HCEC 1CT (cell line): ENCODE measurements at places on chromosomes 5 and 9.

DNA sequence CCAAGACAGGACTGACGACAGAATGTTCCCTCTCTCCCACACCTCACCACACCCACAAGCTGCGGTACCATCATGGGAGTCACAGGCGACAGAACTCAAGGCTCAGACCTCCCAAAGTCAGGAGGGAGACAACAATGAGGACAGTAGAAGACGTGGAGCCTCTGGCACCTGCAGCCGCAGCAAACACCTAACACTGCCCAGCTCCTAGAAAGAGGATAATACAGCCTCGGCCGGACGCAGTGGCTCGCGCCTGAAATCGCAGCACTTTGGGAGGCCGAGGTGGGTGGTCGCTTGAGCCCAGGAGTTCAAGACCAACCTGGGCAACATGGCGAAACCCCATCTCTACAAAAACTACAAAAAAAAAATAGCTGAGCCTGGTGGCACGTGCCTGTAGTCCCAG lies 13.2 kb upstream of the PRDM12 start:
- no peak for DNase-seq

DNA sequence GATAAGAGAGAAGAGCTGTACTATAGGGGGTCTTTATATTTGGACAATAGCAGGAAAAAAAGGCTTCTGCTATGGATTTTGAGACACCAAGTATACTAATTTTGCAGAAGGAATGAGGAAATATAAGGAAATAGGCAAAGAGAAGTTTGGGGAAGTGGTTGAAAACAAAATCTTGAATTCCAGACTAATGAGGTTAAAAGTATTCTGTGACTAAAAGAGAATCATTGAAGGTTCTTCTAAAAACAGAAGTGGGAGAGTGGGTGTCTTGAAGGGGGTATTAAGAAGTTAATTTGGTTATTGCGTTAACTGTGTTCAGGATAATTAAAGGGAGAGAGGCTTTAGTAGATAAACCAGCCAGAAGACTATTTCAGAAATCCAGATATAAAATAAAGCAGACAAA lies 148.7 kb downstream of the RFK start:
- no peak for DNase-seq

- no peak for DNase-seq
These were observed 9.9 kb upstream of the OSMR start for GRCh38 chr5:38835887-38836286.

- no peak for DNase-seq
These were observed 328.6 kb downstream of the TRPM3 start for GRCh38 chr9:70792796-70793195.

DNA sequence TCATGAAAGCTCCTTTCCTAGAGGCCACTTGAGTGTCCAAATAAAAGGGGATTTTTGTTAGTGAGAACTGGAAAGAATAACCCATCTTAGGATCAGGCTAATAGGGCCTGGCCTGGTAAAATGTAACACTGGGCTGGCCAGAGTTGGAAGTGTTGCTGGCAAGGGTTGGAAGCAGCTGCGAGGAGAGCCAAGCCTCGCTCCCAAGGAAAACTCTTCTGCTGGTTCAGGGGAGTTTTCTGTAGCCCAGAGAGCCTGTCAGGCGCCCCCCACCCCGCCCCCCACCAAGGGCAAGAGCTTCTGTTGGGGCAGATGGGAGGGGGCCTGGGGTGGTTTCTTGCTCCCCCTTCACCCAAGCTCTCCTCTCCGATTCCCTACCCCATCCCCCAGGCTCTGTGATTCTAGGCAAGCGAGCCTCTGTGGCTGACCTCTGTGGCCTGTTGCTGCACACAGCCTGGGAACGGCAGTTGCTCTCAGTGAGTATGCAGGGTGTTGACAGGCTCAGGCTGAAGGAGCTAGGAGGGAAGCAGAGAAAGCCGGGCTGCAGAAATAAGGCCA lies 547.8 kb downstream of the CCDC171 start:
- peak; percentile 64 for DNase-seq

DNA sequence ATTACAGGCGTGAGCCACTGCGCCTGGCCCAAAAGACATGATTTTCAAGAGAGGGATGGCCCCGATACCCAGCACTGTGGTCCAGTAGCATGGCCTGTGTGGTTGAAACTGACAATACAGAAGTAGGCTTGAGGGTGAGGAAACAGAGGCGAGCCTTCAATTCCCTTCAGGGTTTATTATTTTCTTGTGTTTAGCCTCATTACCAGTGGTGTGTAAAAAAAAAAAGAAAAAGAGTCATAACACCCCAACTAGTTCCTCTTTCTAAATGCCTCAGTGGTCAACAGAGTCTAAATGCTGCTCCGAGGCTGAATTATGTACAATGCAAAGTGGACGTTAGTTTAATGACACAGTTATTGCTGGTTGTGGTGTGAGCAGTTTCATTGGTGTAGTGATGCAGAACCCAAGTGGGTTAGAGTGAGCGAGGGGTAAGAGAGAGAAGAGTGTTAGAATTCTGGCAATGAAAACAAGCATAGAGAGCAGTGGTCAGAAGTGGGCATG lies 58.8 kb downstream of the SNX30 start:
- DNase-seq: no peak

DNA sequence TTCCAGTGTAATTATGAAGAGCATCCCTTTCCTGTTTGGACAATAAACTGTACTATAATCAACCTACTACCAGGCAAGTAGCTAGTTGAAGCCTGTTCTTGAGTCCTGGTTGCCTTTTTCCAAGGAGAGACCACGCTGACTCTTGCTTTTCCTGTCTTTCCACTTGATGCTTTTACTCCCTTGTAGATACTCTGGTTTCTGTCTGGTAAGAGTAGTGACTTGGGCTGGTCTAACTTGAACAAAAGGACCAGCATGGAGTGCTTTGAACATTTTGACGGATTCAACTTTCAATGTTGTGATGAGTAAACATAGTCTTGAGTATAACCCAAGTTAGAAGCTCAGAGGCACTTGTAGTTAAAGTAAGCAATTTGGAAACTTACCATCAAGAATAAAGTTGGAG lies 464.3 kb downstream of the GADD45G start:
- DNase-seq: no peak

DNA sequence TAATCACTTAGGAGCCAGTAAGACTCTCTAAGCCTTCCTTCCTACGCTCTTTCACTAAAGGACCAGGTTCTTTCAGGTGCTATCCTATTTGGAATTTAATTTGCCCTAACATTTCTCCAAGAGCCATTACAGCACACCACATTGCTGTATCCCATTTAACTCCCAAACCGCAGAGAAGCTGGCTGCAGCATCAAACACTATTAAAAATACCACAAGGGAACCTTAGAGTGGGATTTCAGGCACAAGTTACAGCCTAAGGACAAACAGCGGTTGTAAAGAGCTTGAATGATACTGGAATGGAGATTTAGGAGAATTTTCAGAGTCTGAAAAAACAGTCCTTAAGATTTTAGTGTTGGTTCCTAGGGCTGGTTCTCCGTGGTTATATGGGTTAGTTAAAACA lies 566.4 kb downstream of the RAB3C start:
- DNase-seq: no peak

GRCh38 chr9:117365438-117365837 lies 49.4 kb downstream of the ASTN2 start:
- DNase-seq: no peak

- DNase-seq: no peak
These were observed 272.0 kb downstream of the HSPA4 start for GRCh38 chr5:133323494-133324457.

DNA sequence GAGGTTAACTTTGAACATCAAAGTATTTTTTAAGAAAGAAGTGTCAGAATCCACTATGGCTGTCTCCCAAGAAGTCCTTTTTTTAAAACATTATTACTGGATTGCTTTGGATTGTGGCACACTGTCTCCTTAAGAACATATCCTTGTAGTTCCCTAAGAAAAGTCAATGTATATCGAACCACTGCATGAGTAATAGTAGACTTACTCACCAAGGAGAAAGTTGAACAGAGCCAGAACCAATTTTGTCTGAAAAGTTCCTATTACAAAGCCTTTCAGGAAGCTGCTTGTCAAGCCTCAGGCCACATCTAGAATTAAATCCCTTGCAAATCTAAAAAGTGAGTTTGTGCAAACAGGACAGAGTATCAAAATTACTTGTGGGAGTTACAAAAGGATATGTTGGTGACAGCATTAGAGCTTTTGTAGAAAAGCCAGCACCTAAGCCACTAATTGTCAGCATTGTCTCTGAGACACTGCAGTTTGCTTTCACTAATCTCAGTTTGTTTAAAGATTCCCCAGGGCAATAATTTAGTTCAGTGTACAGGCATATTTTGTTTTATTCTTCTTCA lies 195.4 kb downstream of the MPDZ start:
- DNase-seq: peak; percentile 50

DNA sequence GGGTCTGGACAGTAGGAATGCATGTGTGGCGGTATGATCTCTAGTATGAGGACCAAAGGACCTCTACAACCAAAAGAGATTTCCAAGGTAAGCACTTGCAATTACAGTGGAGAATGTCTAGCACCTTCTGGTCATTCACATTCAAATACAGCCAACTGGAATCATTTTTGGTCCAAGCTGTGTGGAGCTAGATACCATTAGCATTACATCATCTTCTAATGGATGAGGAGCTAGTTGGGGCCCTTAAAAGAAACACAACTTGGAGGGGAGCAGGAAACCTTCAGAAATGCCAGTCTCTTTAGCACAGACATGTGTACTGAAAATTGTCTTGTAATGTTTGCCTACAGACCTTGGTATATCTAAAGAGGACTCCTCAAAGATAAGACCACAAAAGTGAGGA lies 244.7 kb downstream of the BNC2 start:
- DNase-seq: peak; percentile 53

DNA sequence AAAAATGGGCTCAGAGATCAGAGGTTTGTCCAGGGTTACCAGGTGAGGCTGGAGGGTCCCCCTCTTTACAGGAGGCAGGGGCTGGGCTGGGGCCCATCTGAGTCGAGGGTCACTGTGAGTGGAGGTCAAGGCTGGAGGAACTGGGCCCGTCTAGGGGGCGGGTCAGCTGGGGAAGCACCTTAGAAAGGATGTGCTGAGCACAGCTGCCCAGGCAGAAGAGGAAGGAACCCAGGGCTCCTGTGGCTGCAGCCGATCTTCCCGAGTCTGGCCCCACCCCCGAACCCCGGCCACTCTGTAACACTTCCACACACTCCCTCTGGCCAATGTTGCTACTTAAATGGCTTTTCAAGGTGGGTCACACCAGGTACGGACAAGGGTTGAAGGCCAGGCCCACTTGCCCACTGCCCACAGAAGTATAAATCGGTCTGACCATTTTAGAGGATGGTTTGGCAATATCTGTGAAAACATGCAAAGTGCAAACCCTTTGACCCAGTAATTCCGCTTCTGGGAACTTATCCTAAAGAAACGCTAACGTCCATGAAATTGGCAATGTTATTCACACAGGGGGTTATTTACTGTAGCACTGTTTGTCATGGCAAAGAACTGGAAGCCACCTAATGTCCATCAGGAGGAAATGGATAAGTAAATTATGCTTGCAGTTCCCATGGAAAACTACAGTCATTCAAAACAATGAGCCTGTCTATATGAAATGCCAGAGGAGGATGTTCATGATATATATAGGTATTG lies 30.5 kb upstream of the EEIG1 start:
- no peak for DNase-seq

DNA sequence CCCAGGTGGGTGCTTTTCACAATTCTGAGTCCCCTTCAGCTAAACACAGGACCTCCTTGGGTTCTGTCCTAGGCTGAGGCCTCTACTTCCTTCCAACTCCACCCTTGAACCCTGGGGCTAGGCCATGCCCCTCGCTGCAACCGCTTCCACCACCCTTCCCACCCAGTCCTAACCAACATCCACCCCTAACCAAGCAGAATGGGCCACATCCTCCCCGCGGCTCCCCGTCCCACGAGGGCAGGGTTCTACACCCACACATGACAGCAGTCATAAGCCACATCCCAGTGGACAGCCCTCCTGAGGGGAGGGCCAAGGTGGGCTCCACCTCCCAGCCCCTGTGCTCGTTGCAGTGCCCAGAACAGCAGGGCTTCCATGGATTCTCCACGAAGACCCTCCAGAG lies 65.8 kb downstream of the SHB start:
- DNase-seq: no peak

DNA sequence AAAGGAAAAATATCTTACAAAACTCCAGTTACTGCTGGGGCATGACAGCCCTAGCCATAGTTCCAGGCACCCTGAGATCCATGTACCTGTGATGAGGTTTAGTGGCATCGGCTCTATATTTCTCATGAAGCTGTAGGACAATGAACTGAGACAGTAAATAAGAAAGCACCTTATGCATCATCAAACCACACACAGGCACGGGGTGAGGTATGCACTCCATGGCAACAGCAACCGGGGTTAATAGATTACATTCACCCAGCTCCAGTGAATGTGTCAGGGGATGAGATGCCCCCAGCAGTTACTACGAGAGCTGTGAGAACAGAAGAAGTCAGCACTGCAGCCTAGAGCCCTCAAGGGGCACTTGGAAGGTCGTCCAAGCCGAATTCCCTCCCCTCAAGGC lies 162.0 kb upstream of the S1PR3 start:
- DNase-seq: no peak

DNA sequence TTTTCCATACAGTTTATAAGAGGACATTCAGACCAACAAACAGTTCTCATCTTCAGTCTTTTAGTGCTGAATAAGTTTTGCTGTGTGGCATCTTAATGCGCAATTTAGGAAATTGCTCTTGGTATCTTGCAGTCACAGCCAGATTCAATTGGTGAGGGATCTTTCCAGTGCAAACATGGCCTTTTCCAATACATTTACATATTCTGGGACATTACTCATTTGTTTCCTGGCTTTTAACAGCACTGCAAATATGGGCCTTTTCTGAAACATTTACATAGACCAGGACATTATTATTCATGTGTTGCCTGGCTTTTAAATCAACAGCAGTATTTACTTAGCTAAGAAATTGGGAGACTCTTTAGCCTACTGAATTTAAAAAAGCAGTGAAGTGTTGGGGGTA lies 22.7 kb downstream of the ANKRD33B start:
- no peak for DNase-seq

DNA sequence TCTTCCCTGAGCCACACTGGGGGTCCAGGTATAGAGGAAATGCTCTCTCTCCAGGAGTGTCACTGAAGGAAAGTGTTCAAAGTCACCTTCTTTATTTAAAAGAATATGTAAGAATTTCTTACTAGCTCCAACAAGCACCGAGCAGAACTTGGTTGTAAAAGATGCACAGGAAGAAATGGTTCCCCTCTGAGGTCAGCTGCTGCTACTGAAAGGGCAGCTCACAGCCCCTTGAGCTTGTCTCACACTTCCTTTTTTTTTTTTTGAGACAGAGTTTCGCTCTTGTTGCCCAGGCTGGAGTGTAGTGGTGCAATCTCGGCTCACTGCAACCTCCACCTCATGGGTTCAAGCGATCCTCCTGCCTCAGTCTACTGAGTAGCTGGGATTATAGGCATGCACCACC lies 77.2 kb downstream of the PRRT1B start:
- DNase-seq: no peak

DNA sequence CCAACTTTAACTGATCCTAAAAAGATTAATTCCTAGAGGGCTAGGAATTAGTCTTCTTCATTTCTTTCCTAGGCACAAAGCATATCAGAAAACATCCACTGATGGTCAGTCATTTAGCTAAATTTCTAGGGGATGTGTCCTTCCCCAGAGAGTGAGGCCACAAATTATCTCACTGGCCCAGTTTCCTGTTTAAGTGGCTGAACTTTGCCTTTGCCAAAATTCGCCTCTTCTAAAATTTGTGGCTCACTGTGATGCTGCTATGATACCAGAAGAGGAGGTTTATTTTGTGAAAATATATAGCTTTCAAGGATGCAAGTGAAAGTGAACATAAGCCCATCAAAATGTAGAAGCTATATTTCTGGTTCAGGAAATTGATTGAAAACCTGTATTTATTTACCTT lies 98.1 kb upstream of the FER start:
- no peak for DNase-seq

GRCh38 chr5:172356047-172356446 lies 72.5 kb upstream of the UBTD2 start:
- no peak for DNase-seq

- DNase-seq: no peak
These were observed 31.3 kb downstream of the ISL1 start for GRCh38 chr5:51414516-51414915.
